Left kidney (tissue), 8 donors: ENCODE measurements at places on chromosomes 11 and 22. TPM values are rescaled to one million over a fixed set of nuclear protein-coding genes. Genes with fewer than 3 reads are reported as not detected.

KRTAP5-2 gene
- polyA plus RNA-seq = not detected

CXCR5 gene
- polyA plus RNA-seq = not detected

RIMBP3B gene
- not detected for polyA plus RNA-seq

SCGB1A1 gene
- polyA plus RNA-seq = not detected

OR52N4 gene
- polyA plus RNA-seq = not detected

DRICH1 gene
- 4.3 TPM for polyA plus RNA-seq

HORMAD2 gene
- polyA plus RNA-seq = not detected

PRODH gene
- polyA plus RNA-seq = 11.9 TPM

SPATA19 gene
- not detected for polyA plus RNA-seq

NXPE2 gene
- 0.42 TPM for polyA plus RNA-seq

RIBC2 gene
- 7.0 TPM for polyA plus RNA-seq

NF2 gene
- 32.3 TPM for polyA plus RNA-seq

FIBIN gene
- polyA plus RNA-seq = 17.9 TPM

PACSIN2 gene
- 65.3 TPM for polyA plus RNA-seq

CTSF gene
- polyA plus RNA-seq = 99.0 TPM

GGT5 gene
- 18.3 TPM for polyA plus RNA-seq

APOA1 gene
- polyA plus RNA-seq = 97.1 TPM

PDE2A gene
- 13.6 TPM for polyA plus RNA-seq

NPAS4 gene
- 0.55 TPM for polyA plus RNA-seq

C22orf42 gene
- polyA plus RNA-seq = not detected

GDPD4 gene
- polyA plus RNA-seq = 0.17 TPM

ZBTB16 gene
- 0.93 TPM for polyA plus RNA-seq

KRTAP5-9 gene
- polyA plus RNA-seq = 1.2 TPM

OR8A1 gene
- polyA plus RNA-seq = 0.05 TPM

RANBP1 gene
- polyA plus RNA-seq = 190 TPM

CLDN5 gene
- 17.5 TPM for polyA plus RNA-seq

MOB2 gene
- 29.4 TPM for polyA plus RNA-seq

CD3D gene
- 0.50 TPM for polyA plus RNA-seq

TMPRSS6 gene
- polyA plus RNA-seq = 0.33 TPM

BTBD18 gene
- polyA plus RNA-seq = 0.70 TPM

MMP8 gene
- not detected for polyA plus RNA-seq

PATE2 gene
- polyA plus RNA-seq = 0.25 TPM

P2RY2 gene
- 0.58 TPM for polyA plus RNA-seq

IRAG1 gene
- 12.0 TPM for polyA plus RNA-seq

CTSC gene
- 223 TPM for polyA plus RNA-seq

KRTAP5-1 gene
- 0.35 TPM for polyA plus RNA-seq

TMEM151A gene
- not detected for polyA plus RNA-seq

MS4A4A gene
- polyA plus RNA-seq = 3.3 TPM

FOLH1 gene
- polyA plus RNA-seq = 21.4 TPM

OR8G5 gene
- polyA plus RNA-seq = not detected

ME3 gene
- 29.7 TPM for polyA plus RNA-seq

POLR3H gene
- 30.5 TPM for polyA plus RNA-seq

MS4A12 gene
- not detected for polyA plus RNA-seq

CHST1 gene
- polyA plus RNA-seq = 11.1 TPM

CREB3L1 gene
- polyA plus RNA-seq = 12.2 TPM

TP53AIP1 gene
- polyA plus RNA-seq = 1.1 TPM

ARL2 gene
- 45.6 TPM for polyA plus RNA-seq

DBX1 gene
- polyA plus RNA-seq = not detected

SEPTIN5 gene
- polyA plus RNA-seq = 32.1 TPM

ZNF280A gene
- polyA plus RNA-seq = not detected

TMPRSS4 gene
- polyA plus RNA-seq = 30.2 TPM
